ENCODE measurements at places on chromosomes 5 and 9. TPM values are rescaled to one million over a fixed set of nuclear protein-coding genes. Genes with fewer than 3 reads are reported as not detected.

PCDHGB4 gene
- 0.27 TPM for total RNA-seq

DNA sequence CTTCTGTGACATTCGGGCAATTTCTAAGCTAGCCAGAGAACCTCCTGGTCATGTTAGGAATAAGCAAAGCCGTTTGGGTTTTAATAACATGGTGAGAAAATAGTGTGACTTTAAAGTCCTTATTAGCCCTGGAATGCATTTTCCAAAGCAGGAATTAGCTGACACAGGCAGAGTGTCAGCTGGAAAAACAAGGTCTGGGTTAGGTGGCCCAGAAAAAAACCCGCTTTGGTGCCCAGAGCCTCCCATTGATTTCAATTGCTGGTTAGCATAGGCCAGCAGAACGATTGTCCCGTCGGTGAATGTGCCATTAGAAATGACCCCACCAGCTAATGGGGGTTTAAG, 62.1 kb upstream of the CPEB4 start:
- H3K27ac ChIP-seq, result no peak overlapping the region
- H3K27me3 ChIP-seq, result no peaks in the 10 kb centered on the region
- no peak overlapping the region for H3K4me3 ChIP-seq
- H3K4me1 ChIP-seq, result no peaks in the 10 kb centered on the region

- no peaks in the 10 kb centered on the region for H3K27me3 ChIP-seq
- no peak overlapping the region for H3K4me3 ChIP-seq
- H3K27ac ChIP-seq, result no peak overlapping the region
- H3K36me3 ChIP-seq, result peaks cover 39% of the 10 kb centered on the region
Measured at GRCh38 chr5:151798674-151799073, 26.9 kb downstream of the G3BP1 start.

GRCh38 chr9:93258419-93258817, 74.5 kb downstream of the WNK2 start:
- H3K36me3 ChIP-seq, result no peaks in the 10 kb centered on the region
- no peak overlapping the region for H3K4me3 ChIP-seq
- H3K27me3 ChIP-seq, result no peaks in the 10 kb centered on the region
- H3K4me1 ChIP-seq, result no peaks in the 10 kb centered on the region
- no peak for DNase-seq

- DNase-seq, result no peak
- H3K4me1 ChIP-seq, result no peaks in the 10 kb centered on the region
- H3K27ac ChIP-seq, result no peak overlapping the region
- H3K36me3 ChIP-seq, result no peaks in the 10 kb centered on the region
- H3K27me3 ChIP-seq, result no peaks in the 10 kb centered on the region
Measured at GRCh38 chr9:8876303-8876702, 1076.7 kb upstream of the DMAC1 start.

- no peaks in the 10 kb centered on the region for H3K36me3 ChIP-seq
- DNase-seq, result no peak
- H3K4me1 ChIP-seq, result peaks cover 8% of the 10 kb centered on the region
- H3K27me3 ChIP-seq, result no peaks in the 10 kb centered on the region
- H3K4me3 ChIP-seq, result no peak overlapping the region
Measured at GRCh38 chr5:175692235-175692995, 34.5 kb downstream of the HRH2 start.

GRCh38 chr9:133224762-133225161, 15.7 kb upstream of the OBP2B start:
- no peaks in the 10 kb centered on the region for H3K27me3 ChIP-seq
- H3K27ac ChIP-seq, result no peak overlapping the region
- no peaks in the 10 kb centered on the region for H3K36me3 ChIP-seq
- DNase-seq, result no peak

ADAMTS12 gene
- not detected for total RNA-seq

- H3K27me3 ChIP-seq, result no peaks in the 10 kb centered on the region
- DNase-seq, result no peak
- H3K4me3 ChIP-seq, result no peak overlapping the region
Measured at GRCh38 chr9:81772144-81772543, 82.8 kb upstream of the TLE1 start.

DNA sequence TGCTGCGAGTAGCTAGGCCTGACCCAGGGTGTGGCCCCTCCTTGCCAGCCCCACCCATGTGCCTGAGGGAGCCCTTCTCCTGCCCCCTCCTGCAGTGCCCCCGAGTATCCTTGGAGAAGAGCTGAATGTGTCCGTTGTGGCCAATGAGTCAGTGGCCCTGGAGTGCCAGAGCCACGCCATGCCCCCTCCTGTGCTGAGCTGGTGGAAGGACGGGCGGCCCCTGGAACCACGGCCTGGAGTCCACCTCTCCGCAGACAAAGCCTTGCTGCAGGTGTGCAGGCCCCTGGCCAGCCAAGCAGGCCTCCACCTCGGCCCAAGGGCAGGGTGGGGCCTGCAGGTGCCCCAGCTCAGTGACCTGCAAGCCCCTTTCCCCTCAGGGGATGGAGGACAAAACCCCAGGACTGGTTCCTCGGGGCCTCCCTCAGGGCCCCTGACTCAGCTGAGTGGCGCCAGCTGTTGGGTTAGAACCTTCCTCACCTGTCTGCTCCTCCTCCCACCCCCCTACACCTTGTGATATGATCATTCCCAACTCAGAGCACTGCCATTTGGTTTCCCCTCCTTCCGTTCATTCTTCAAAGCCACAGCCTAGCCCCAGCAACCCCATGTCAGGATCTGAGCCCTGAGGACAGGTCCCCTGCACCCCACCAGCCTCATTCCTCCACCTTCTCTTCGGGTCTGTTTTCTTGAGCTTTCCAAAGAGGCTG, 80.0 kb upstream of the ASS1 start:
- H3K27ac ChIP-seq, result no peak overlapping the region
- no peak overlapping the region for H3K4me3 ChIP-seq
- H3K4me1 ChIP-seq, result no peaks in the 10 kb centered on the region
- H3K27me3 ChIP-seq, result no peaks in the 10 kb centered on the region

Measured in naive thymus-derived CD4-positive, alpha-beta T cell (primary cell).